Thoracic aorta (tissue), 2 donors: ENCODE measurements at places on chromosomes 16 and 17. TPM values are rescaled to one million over a fixed set of nuclear protein-coding genes. Genes with fewer than 3 reads are reported as not detected.

Gene GDPD1
- total RNA-seq: 2.0 TPM

Gene C16orf54
- total RNA-seq: 2.8 TPM

Gene HID1
- 14.8 TPM for total RNA-seq

Gene ICAM2
- 46.6 TPM for total RNA-seq

Gene NEUROD2
- not detected for total RNA-seq

Gene WNT9B
- total RNA-seq: not detected

Gene OSGIN1
- total RNA-seq: 3.7 TPM

Gene TMEM235
- not detected for total RNA-seq

Gene RRAD
- 43.2 TPM for total RNA-seq

Gene TUBB3
- 18.0 TPM for total RNA-seq

Gene ZPBP2
- total RNA-seq: not detected

Gene ATP6V0A1
- total RNA-seq: 63.2 TPM

Gene RAPGEFL1
- 7.3 TPM for total RNA-seq

Gene LRRC36
- total RNA-seq: not detected

Gene RAP1GAP2
- total RNA-seq: 12.4 TPM
